ENCODE measurements at places on chromosomes 13 and 19. TPM values are rescaled to one million over a fixed set of nuclear protein-coding genes. Genes with fewer than 3 reads are reported as not detected.

Gene LMTK3
- total RNA-seq: not detected

Gene C5AR1
- total RNA-seq: 0.29 TPM

Gene GNG7
- total RNA-seq: 0.29 TPM

- peak; percentile 65 for DNase-seq
These were observed 41.7 kb downstream of the LTBP4 start for GRCh38 chr19:40642757-40643305.

DNA sequence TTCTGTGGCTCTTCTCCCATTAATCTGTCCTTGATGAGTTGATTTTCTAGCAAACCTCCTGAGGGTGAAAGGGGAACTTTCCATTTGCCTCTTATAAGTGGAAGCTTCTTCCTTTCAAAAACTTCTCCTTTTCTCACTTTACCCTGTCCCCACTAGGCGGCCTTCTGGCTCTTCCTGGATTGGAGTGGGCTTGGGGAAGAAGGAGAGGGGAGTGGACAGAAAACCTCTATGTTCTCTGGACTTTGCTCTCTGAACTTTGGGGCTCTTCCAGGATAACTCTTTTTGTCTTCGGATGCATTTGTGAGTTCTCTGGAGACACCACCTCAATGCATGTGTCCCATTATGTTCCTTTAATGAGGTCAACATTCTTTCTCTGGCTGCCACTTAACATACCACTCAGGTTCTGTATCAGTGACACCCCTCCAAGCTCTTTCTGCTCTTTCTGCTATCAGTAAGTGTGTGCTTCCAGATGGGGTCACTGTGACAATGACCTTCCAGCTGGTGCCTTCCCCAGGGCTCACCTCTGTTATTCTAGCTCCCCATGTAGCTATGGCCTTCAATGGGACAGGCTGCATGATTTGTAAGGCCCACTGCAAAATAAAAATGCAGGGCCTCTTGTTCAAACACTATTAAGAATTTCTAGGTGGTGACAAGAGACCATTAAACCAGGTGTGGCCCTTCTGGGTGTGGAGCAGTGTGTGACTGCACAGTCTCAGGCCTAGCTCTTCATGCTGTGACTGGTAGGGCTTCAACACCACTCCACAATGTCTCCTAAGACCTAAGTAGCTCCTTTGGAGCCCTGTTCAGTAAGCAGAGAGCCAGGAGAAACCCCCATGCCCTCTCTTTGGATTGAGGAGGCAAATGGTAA, 389.2 kb downstream of the EFNB2 start:
- no peak for DNase-seq

DNA sequence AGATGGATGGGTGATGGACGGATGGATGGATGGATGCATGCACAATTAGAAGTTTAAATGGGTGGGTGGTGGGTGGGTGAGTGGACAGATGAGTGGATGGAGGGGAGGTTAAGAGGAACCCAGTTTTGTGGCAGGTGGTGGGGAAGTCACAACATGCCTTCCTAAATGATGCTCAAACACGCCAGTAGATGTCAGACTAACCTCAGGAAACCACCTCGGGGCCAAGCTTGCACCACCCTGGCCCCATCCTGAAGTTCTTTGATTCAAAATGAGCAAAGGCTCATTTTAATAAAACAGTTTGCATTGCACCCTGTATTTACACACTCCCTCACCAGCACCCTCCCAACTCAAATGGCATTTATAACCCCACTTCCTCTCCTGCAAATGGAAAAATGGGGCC, 91.4 kb upstream of the CACNA1A start:
- peak; percentile 96 for DNase-seq

DNA sequence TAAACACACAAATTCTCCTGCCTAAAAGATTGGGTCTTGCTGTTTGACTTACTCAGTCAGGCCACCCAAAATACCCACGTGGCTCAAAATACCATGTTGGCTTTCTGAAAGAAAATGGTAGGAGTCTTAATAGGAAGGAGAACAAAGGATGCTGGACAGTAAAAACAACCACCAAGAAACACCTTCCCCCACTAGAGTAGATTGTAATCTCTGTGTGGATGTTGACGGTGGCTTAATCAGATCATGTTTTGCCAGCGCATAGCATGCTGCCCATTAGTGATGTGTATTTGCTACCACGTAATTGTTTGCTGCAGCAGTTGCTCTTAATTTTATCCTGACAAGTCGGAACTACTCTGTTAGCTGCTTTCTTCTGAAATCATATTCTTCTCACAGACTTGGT, 1229.3 kb upstream of the SLC10A2 start:
- no peak for DNase-seq

Gene RAB3A
- total RNA-seq: 0.72 TPM

Gene CNMD
- total RNA-seq: not detected

- peak; percentile 83 for DNase-seq
These were observed 1.1 kb upstream of the APOE start for GRCh38 chr19:44904426-44904994.

DNA sequence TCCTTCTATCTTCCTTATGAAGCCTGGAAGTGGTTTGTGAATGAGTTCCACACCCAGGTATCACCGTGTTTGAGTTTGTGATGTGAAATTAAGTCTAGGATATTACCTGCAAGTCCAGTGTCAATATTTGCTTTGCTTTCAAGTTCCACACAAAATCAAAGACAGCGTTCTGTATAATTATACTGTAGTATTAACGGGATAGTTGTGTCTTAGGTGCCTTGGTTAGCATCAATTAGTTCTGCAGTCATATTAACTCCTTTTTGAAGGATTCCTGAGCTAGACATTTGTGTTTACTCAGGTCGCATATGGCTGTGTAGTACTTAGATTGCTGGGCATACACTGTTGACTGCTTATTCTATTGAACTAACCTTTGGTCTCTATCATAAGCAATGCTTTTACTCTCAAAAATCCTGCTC, 54.4 kb downstream of the ERCC5 start:
- no peak for DNase-seq

All from osteoblast (primary cell).